ENCODE measurements at places on chromosomes 11 and 22. TPM values are rescaled to one million over a fixed set of nuclear protein-coding genes. Genes with fewer than 3 reads are reported as not detected.
A peak's percentile ranks its signal among the peaks of the same experiment; 100 is the strongest.

DNA sequence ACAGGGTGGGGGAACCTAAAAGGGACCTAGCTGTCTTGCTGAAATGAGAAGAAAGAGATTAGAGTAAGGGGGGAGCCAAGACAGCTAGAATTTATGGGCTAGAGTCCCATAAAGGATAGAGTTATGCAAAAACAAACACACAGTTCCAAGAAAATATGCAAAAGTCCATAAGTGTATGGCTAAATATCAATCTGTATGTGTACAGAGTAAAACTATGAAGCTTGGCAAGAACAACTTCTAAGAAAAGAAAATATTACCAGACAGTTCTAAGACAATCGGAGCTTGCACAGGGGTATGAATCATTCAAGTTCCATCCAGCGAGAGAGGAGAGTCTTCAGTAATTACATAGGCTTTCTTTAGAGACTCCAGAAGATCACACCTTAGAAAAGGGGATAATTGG, 41.8 kb downstream of the GDPD4 start:
- no peak for DNase-seq

GRCh38 chr22:30079952-30080533, at the start of gene HORMAD2:
TSS of gene HORMAD2 (plus strand) at chr22:30080464. CDS start at chr22:30093953, 13,489 bp downstream.
- no peak for DNase-seq

- no peak for DNase-seq
Measured at GRCh38 chr22:49119551-49119952, 708.1 kb downstream of the BRD1 start.

DNA sequence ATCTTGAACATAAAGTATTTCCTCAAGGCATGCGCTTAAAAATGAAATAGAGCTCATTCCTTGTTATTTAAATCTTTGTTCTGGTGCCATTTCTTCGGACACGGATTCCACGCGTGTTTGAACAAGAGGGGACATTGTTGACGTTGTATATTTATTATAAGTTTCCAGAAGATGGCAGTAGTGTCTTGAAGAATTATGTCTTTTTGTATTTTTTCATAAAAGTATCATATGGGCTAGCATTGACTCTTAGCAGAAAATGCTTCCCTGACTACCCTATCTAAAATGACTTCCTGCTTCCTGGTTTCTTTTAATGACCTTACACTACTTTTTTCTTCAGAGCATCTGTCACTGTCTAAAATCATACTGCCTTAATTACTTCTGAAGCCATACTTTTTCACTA, 20.4 kb downstream of the BIRC2 start:
- DNase-seq, result no peak

DNA sequence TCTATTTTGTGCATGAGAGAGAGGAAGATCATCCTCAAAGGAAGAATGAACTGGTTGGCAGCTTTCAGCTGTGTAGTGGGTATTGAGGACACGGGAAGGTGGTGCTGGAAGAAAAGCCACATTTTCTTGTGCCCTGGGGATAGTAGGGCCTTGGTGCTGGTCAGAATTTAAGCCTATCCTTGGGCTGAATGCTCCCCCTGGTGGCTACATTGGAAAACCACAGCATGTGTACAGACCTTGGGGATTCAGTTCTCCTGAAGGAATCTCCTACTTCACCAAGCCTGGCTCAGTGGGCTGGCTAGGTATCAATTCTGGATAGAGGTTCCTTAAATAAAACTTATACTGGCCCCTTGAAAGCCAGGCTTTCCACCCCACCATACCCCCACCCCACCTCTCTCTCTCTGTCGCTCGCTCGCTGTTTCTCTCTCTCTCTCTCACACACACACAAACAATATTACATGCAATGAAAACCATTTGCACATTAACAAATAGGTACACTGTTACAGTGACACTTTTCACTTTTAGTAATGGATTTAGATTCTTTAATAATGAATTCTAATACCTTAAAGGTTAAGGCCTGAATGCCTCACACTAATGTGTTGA, 2.8 kb upstream of the OR51M1 start:
- peak; percentile 2 for DNase-seq

GRCh38 chr11:123391646-123392348, 38.3 kb upstream of the GRAMD1B start:
- no peak for DNase-seq

GRCh38 chr11:72247584-72247983, 3.6 kb upstream of the PHOX2A start:
- no peak for DNase-seq

- DNase-seq, result no peak
Measured at GRCh38 chr11:134237557-134237922, 13.1 kb downstream of the VPS26B start.

DNA sequence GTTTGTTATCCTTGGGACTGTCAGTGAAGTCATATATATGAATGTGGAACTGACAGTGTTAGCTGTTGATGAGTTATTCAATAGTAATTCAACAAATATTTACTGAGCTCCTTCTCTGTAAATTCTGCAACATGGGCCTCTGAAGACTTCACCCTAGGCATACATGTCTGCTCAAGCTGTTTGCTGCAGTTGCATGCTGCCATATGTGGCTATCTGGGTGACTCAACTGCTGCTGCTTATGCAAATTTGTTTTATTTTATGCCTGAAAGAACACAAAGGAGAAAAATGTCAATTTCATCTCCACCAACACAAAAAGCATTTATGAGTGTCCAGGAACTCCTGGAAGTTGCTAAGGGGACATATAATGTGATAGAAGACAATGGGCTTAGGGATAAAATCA, 417.6 kb downstream of the AASDHPPT start:
- no peak for DNase-seq

DNA sequence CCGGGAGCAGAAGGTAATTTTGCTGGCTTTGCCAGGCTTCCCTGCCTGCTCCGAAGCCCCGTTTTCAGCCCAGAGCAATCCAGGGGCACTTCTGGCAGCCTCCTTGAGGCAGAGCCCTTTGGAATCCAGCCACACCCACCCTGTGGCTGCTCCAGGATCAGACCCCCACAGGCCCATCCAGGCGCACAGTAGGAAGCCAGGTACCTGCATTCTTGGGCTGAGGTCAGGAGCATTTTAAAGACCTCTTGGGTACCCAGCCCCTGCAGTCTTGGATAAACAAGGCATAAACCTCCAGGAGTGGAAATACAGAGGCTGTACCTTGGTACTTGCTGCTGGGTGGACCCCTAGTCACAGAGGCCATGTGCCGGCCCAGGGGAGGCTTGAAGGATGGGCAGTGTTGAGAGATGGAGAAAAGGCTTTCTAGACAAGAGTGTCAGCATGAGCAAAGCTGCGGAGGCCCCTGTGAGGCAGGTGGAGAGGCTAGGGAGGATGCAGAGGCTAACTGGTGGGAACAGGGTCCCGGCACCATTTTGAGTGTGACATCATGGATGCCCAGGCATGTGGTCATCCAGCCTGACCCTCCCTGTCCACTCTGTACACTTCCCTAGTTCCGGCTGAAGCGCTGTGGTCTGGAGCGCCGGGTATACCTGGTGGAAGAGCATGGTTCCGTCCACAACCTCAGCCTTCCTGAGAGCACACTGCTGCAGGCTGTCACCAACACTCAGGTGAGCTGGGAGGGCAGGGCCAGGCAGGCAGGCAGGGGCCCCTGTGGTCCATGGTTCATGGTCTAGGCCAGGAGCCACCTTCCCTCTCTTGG, 3.9 kb downstream of the MUS81 start:
- DNase-seq, result no peak

DNA sequence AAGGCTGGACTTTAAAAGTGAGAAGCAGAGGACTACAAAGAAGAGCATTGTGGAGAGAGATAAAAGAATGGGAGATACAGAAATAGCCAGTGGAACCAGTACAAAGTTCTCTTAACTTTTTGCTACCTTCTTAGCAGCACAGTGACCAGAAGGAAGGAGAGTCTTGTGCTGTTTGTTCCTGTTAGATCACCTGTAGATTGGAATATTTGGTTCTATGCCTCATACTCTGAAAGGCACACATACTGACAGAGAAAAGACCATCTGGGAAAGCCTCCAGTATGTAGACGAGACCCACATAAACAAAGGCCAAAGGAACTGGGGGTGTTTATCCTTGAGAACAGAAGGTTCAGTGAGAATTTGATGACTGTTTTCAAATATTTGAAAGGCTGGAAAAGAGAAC, 18.7 kb downstream of the RNF141 start:
- no peak for DNase-seq

DNA sequence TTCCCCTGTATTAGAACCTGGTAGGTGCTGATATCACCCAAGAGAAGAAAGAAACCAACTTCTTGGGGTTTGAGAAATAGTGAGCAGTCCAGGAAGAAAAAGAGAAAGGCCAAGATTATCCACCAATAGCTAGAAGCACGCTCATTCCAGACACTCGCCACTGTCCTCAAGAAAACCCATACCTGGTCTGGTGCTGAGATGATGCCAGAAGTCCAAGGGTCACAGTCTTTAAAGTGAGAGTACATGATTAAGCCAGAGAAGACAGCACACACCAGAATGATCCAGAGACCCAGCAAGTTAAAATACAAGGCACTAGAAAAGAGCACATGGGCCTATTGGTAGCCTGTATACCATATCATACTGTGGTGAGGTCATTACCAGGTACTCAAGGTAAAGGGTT, 23.6 kb downstream of the SLC5A12 start:
- DNase-seq, result no peak

- no peak for DNase-seq
Measured at GRCh38 chr11:63683133-63683991, 2.1 kb downstream of the RTN3 start.

BLID gene
- polyA plus RNA-seq, result not detected

DEFB131B gene
- polyA plus RNA-seq, result not detected

OR52K2 gene
- not detected for polyA plus RNA-seq

B4GALNT4 gene
- 8.1 TPM for polyA plus RNA-seq

DDIAS gene
- 8.7 TPM for polyA plus RNA-seq

CARNS1 gene
- not detected for polyA plus RNA-seq

DEPDC7 gene
- 15.5 TPM for polyA plus RNA-seq

DDI1 gene
- not detected for polyA plus RNA-seq

SNAP29 gene
- polyA plus RNA-seq, result 31.6 TPM

CAPN5 gene
- polyA plus RNA-seq, result 0.97 TPM

TNNI2 gene
- 7.5 TPM for polyA plus RNA-seq
